Skeletal muscle tissue (tissue), 5 donors: ENCODE measurements at places on chromosomes 4 and X. TPM values are rescaled to one million over a fixed set of nuclear protein-coding genes. Genes with fewer than 3 reads are reported as not detected.

Gene S100P
- 0.52 TPM for total RNA-seq

Gene CTBP1
- total RNA-seq, result 109 TPM

Gene ING2
- 5.7 TPM for total RNA-seq

Gene OTC
- total RNA-seq, result not detected

Gene RPS6KA6
- total RNA-seq, result 4.7 TPM

Gene EREG
- total RNA-seq, result not detected
